ENCODE measurements at places on chromosomes 2 and 18.

DNA sequence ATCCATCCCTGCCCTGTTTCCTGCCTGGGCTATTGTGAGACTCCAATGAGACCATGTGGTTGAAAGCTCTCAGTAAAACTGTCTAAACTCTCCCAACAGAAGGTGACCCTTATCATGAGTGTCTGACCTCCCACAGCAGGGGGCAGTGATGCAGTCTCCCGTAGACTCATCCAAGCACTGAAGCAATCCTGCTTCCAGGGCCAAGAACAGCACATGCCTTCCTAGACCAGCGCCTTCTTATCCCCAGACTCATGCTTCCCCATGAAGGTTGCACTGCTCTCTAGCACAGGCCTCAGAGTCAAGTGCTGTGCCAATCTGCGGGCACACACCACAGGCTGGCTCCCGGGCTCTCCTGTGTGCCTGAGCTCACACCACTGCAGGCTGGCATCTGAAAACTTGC lies 112.3 kb downstream of the TNS1 start:
- DNase-seq, result peak; percentile 41

DNA sequence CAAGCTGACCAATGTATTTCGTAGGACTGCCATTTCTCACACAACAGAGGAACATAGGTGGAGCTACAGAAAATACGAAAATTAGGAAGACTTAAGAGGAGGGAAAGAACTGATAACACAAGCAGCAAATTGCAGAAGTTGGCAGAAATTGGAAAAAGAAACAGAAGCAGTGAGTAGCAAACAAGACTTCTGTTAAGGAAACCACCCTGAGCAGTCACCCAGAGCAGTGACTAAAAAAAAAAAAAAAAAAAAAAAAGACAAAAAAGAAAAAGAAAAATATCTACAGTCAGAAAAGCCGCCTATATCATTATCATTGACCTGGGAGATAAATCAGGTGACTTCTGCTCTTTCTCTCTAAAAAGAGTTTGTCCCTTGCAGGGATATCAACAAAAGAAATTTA lies 21.4 kb downstream of the STK17B start:
- DNase-seq, result no peak

GRCh38 chr18:57533868-57534510 lies 52.5 kb downstream of the FECH start:
- DNase-seq, result no peak

- no peak for DNase-seq
These were observed 66.4 kb downstream of the KCNG2 start for GRCh38 chr18:79864006-79864725.

DNA sequence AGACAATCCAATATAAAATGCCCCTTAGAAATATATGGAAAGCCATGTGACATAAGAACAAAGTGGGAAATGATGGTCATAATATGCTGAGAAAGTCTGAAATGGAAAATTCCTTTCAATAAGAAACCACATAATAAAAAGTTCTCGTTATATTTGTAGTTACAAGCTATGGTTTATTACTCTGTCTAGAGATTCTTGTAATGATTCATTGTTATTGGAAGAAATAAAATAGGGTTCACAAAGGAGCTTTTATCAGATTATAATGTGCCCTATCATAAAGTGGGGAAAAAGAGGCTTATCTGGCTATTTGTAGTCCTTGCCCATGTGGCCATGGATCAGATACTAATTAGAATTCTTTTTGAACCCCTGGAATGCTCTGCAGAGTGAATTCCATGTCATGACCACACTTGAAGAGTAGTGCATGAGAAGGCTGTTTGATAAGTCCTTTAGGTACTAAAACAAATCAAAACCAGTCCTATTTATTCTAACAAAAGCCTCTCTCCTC lies 420.7 kb upstream of the NRP2 start:
- no peak for DNase-seq
